ENCODE measurements at places on chromosomes 3 and 15.

GRCh38 chr3:14980689-14981088, 33.3 kb downstream of the NR2C2 start:
- DNase-seq = no peak

GRCh38 chr15:79966634-79967297, 4.2 kb downstream of the BCL2A1 start:
- DNase-seq = no peak

DNA sequence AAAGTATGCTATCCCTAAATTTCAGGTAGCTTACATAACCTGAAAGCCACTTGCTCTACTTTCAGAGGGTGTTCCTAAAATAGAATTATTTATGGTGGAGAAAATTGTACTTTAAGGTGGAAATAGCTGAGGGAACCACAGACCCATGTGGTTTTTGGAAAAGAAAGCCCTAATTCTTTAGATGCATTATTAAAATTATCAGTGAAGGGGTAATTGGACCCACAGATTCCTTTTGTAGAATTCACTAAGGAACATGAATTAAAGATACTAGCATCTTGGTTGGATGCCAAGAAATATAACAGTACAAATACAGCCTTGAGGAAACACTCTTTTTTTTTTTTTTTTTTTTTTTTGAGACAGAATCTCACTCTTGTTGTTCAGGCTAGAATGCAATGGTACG, 37.8 kb downstream of the DPPA2 start:
- DNase-seq = no peak

DNA sequence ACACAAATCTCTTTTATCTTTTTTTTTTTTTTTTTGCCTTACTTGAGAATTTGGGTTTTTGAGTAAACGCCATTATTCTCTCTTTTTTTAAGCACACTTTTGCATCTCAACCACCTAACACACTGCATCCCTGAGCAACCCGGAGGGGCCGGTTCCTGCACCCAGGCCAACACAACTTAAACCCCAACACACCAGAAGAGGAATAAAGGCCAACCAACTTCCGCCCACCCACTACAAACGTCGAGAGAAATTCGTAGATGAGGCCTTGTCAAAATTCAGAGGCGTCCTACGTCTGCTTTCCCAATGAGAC, 389 bp upstream of the CCNB2 start:
- no peak for DNase-seq

- DNase-seq = no peak
Observed at GRCh38 chr3:73485877-73486330, 138.8 kb downstream of the PDZRN3 start.

- DNase-seq = no peak
Observed at GRCh38 chr15:99010768-99011167, 3.2 kb upstream of the PGPEP1L start.

GRCh38 chr3:16322189-16322588, 57.2 kb downstream of the OXNAD1 start:
- no peak for DNase-seq

DNA sequence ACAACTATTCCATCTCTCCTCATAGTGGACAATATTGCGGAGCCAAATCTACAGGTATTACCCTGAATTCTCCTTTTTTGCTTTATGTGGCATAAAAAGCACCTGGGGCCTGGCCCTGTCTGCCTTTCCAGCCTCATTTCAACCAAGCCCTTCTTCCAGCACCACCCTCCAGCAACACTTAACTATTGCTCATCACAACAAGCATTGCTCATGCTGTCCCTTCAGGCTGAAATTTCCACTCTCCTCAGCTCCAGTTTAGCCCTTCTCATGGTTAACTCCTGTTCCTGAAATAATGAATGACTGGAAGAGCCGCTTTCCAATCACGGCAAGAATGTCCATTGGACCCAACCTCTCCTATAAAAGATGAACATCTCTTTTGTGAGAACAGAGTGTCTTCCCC, 107.4 kb downstream of the P2RY1 start:
- DNase-seq = no peak

DNA sequence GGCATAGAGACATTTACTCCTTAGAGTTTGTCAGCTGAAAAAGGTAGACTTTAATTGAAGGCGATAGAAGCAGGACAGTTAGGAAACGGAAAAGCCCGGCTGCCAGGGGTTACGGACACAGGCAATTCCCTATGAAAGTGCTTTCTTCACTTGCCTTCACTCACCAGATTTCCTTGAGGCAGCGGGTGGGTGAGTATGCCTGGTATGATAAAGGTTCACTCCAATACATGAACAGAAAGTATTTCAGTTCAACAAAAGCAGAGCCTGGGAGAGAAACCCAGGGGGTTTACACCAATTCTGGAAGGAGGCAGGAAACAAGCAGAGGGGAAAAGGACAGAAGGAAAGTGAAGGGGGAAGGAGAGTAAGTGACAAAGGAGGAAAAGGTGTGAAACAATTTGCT, 53.9 kb downstream of the QTRT2 start:
- no peak for DNase-seq

- DNase-seq = no peak
Observed at GRCh38 chr3:65151666-65152065, 463.9 kb upstream of the ADAMTS9 start.

GRCh38 chr15:40953713-40954074, 423 bp downstream of the CHAC1 start:
- DNase-seq = no peak

GRCh38 chr3:123909785-123910184, 25.7 kb upstream of the MYLK start:
- DNase-seq = no peak

GRCh38 chr3:133330065-133330464, 69.8 kb upstream of the BFSP2 start:
- no peak for DNase-seq

Measured in T1000 (cell line).